HCT116 (cell line): ENCODE measurements at places on chromosomes 1 and 21. TPM values are rescaled to one million over a fixed set of nuclear protein-coding genes. Genes with fewer than 3 reads are reported as not detected.

- no peaks in the 10 kb centered on the region for H3K4me1 ChIP-seq
- no peak overlapping the region for H3K4me3 ChIP-seq
- no peak overlapping the region for H3K27ac ChIP-seq
Observed at GRCh38 chr1:15465674-15466073, 9.1 kb downstream of the CELA2A start.

GRCh38 chr1:47926461-47926999 lies 70.7 kb downstream of the TRABD2B start:
- H3K27ac ChIP-seq = no peak overlapping the region
- H3K36me3 ChIP-seq = no peaks in the 10 kb centered on the region
- H3K4me3 ChIP-seq = no peak overlapping the region
- 0 out of 2 replicates have a peak, but pooled peaks cover 3% of the 10 kb centered on the region for H3K4me1 ChIP-seq

GRCh38 chr1:47439819-47440598 lies 2.2 kb downstream of the FOXD2 start:
- H3K4me1 ChIP-seq = peaks cover 9% of the 10 kb centered on the region
- no peaks in the 10 kb centered on the region for H3K27me3 ChIP-seq
- H3K4me3 ChIP-seq = no peak overlapping the region

The FABP3 gene
- not detected for total RNA-seq
